ENCODE measurements at places on chromosomes 13 and 19.

DNA sequence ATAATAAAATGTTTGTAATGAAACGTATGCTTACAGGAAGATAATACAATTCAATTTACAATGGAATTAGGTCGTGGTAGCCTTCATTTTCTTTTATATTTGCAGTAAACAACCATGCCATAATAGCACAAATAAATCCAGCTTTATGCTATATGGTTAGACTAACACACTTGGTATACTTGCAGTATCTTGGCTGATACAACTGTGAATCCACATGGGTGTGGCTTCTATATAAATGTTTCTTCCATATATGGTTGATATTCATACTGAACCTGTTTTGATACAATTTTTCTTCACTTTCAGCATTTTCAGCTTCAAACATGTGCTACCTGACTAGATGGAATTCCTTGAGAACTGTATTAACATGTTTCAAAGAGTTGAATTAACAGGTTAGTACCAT is 20.4 kb upstream of the SPRY2 start:
- DNase-seq: no peak

DNA sequence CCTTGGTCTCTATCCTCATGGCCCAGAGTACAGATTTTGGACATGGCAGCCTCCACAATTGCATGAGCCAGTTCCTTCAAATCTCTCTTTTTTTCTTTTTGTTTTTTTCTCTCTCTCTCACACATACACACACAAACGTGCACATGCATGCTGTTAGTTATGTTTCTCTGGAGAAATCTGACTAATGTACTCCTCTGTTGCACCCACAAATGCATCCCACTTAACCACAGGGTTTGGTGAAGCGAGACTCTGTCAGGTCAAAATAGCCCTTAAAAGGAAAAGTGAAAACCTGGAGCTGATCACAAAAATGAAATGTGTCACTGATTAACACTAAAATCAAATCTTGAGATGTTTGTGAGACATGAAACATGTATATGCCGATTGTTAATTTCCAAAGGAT is 374.6 kb upstream of the ARGLU1 start:
- peak; percentile 19 for DNase-seq

DNA sequence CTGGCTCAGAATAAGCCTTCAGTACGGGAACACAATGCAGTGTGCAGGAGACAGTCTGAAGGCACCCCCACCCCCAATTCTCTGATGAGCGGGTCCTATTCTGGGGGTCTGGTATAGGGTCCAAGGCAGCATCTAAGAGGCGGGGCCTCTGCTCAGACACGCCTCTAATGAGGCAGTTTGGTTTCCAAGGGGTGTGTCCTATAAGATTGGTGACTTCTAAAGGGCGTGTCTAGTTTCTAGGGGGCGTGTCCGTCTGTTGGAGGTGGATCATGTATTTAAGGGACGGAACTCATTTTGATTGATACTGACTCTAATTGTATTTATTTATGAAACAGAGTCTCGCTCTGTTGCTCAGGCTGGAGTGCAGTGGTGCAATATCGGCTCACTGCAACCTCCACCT is 8.7 kb downstream of the FIZ1 start:
- DNase-seq: no peak

DNA sequence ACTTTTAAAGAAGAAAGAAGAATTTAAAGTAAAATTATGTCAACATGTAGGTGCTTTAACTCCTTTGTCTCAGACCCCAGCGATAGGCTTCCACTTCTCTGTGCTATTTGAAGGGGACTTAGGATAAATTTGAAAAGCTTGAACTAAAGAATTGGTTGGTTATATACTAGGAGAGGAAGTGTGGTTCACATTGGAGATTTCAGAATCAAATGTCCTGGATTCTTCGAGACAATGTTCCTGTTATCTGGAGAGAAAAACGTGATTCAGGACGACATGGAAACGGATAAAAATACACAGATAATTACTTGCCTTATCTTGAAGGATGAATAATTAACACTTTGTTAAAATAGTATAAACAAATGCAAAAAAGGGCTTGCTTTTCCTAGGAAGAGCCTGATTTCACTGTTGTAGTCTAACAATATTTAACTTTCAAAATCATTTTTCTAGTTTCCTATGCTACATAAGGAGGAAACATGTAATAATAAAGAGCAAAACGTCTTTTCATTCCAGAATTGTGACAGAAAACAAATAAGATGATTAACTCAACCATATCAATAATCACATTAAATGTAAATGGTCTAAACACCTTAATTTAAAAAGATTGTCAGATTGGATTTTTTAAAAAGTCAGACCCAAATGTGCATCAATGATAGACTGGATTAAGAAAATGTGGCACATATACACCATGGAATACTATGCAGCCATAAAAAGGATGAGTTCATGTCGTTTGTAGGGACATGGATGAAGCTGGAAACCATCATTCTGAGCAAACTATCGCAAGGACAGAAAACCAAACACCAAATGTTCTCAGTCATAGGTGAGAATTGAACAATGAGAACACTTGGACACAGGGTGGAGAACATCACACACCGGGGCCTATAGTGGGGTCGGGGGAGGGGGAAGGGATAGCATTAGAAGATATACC is 724 bp upstream of the ZNF780A start:
- DNase-seq: no peak

- no peak for DNase-seq
Measured at GRCh38 chr13:55517312-55517711, 1623.4 kb upstream of the PRR20A start.

DNA sequence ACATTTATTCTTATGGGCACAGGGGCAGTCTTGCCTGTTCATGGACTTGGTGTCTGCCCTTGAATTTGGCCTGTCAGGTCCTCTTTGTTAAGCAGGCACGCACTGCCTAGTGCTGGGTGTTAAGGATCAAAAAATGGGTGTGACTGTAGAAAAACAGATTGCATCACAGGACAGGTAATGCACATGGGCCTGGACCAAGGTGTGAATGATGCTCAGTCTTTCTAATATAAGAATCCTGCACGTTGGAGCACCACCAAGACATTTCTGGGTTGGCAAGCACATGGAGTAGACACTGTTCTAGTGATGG is 33.7 kb downstream of the GATAD2A start:
- DNase-seq: no peak

DNA sequence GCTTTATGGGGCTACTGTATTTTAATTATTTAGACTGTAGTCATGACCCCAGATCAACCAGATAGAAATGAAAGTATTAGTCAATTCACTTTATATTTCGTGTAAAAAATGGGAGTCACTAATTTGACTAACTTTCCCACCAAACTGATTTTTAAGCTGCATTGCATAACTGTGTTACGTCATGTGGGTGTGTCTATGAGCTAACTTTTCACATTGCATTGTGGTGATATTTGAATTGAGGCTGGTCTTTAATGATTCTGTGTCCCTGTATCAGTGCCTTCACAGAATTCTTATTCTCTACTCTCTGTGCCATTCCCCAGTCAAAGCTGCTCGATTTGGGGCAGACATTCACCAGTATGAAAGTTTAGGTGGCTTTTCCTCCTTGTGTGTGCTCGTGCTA is 172.7 kb upstream of the MAB21L1 start:
- no peak for DNase-seq

GRCh38 chr19:38231918-38232317 is 7.9 kb upstream of the DPF1 start:
- DNase-seq: no peak

DNA sequence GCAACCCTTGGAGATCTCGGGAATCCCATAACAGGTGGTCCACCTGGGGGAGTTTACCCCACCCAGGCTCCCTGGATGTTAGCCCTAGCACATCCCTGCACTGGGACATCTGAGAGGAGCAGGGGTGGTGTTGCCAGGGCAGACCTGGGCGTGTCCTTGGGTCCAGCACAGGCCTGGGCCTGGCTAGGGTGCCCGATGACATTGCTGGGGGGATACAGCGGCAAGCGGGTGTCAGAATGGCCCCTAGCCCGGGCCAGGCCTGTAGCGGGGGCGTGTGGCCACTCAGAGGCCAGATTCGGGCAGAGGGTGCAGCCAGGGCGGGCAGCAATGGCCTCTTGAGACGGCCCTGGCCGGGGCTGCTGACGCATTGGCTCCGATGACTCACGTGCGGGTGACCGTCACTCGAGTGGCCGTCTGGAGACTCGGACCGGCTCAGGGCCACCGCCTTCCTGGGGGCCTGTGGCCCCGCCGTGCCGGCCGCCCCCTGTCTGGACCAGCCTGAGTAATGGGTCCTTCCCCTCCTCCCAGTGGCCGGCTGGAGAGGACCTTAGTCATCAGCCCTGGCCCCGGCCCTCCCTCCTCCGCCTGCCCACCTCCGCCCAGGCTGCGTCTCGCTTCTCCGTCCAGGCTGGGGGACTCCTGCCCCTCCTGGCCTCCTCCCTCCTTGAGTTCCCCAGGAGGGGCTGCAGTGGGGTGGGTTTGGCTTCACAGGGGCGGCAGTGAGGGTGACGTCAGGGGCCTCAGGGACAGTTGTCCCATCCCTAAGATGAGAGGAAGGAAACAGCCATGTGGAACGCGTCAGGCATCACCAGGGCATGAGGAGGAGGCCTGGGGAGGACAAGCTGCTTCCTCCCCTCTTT is 23.2 kb upstream of the CRTC1 start:
- no peak for DNase-seq

All from KBM-7 (cell line).